ENCODE measurements at places on chromosomes 6 and 20.

DNA sequence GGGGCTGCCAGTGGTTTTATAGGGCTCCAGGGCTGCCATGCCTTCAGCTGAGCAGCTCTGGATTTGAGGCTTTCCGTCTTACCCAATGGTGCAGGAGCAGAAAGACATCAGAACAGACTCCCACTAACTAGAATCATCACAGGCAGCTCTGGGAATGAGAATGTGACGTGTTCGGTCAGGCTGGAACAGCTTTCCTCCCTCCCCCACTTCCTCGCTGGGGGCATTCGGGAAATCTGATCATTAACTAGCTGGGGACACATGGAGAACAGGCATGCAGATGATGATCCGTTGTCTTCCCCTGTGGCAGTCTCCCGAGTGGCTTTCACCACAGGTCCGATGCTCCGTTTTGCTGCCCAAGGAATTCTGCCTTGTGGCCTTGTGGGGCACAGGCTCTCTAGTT is 5.5 kb upstream of the MTG2 start:
- DNase-seq = no peak

DNA sequence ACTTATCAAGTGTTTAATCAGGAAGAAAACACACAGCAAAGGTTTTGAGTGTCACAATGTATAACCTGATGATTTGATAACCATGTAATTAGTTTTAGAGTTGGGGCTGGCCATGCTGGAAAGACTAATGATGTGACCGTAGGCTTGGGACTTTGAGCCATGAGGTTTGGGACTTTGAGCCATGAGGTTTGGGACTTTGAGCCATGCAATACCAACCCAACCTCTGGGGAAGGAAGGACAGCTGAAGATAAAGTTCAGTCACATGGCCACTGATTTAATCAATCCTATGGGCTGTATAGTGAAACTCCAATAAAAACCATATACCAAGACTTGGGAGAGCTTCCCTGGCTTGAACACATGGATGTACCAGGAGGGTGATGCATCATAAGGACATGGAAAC is 32.8 kb downstream of the SLC35B3 start:
- DNase-seq = no peak

- DNase-seq = no peak
Observed at GRCh38 chr6:971981-972640, 279.2 kb upstream of the EXOC2 start.

- DNase-seq = peak; percentile 15
Observed at GRCh38 chr6:117976030-117976651, 69.1 kb downstream of the SLC35F1 start.

DNA sequence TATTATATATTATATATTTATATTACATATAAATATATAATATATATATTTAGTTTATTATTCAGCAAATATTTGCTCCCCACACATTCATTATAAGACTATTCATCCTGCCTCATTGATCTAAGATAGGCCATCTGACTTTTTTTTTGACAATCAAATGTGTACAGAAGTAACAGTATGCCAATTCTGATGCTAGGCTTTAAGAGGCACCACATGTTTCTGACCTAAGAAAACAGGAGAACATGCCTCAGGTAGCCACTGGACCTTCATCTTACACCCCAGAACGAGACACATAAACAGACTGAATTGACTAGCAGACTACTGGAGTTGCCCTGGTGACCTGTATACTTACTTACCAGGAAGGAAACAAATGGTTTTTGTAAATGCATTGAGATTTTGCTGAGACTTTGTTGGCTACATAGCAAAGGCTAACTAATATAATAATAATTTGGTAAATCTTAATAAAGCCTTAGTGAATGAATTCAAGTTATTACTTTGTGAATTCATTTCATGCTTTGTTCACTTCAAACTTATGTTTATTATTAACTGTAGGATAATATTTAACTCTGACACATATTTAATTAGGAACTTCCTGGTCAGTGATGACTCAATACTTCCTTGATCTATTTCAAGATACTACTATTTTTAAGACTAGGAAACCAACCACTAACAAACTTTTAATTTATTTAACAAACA is 13.4 kb upstream of the MYO6 start:
- DNase-seq = no peak

GRCh38 chr6:2505624-2506023 is 245.1 kb downstream of the MYLK4 start:
- no peak for DNase-seq

DNA sequence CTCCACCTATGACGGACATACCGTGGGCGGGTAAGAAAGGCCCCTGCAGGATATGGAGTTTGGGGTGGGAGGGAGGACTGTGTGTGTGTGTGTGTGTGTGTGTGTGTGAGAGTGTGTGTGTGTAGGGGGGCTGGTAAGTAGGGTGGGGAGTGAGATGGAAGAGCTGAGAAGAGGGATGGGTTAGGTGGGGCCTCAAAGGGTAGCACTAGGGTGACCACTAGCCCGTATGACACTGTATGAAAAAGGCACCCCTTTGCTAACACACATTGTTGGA is 7.1 kb downstream of the DDR1 start:
- no peak for DNase-seq

DNA sequence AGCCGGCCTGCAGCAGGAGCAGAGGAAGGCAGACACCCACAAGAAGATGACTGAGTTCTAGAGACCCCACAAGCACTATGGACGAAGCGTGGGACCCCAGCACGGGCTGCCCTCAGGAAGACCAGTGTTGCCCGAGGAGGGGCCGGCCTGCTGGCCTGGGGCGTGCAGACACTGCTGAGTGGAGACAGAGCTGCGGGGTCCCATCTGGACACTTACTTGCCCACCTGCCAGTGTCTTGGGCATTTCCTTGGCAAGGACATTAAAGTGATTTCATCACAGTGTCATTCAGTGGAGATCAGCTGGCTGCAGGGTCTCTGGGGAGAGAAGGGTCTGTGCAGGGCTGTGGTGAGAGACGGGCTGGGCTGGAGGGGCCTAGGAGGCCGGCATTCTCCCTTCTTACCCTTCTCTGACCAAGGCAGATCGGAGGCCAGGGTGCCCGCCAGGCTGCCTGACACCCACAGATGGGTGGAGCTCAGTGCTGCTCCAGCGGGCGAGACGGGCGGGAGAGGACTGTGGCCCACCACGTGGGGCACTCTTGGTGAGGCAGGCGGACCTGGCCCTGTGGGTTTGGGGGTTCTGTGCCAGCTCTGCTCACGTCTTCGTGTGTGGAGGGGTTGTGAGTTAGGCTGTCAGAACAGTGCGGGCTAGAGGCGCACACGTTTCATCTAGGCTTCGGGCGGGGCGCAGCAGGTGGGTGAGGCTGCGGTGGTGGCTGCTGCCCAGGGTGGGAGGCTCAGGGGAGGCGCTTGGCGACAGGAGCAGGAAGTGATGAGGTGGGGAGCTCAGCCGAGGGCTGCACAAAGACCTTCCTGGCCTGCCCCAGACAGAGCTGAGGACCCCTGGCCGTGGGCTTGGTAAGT is at the start of gene LIME1:
Gene LIME1 (plus strand): TSS at position 806 of the 860 bp plus-strand sequence. CDS start 886 bp downstream, outside the sequence.
- peak; percentile 92 for DNase-seq

DNA sequence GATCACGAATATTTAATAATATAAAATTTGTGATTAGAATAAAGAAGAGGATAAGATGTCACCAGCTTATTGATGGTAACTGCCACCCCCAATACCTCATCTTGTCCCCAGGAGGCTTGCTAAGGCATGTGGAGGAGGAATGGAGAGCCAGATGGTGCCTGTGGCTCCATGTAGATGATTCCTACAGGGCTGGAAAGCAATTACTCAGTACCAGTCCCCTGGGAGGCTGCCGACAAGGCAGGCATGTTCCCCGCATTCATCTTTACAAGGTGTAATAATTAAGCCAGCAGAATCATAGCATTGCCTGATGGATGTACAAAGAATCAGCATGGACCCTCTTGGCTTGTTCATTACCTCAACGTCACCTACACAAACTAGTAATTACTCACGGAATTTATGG is 155.3 kb downstream of the PLCB1 start:
- no peak for DNase-seq

- DNase-seq = no peak
Observed at GRCh38 chr6:16199804-16200203, 38.6 kb upstream of the GMPR start.

DNA sequence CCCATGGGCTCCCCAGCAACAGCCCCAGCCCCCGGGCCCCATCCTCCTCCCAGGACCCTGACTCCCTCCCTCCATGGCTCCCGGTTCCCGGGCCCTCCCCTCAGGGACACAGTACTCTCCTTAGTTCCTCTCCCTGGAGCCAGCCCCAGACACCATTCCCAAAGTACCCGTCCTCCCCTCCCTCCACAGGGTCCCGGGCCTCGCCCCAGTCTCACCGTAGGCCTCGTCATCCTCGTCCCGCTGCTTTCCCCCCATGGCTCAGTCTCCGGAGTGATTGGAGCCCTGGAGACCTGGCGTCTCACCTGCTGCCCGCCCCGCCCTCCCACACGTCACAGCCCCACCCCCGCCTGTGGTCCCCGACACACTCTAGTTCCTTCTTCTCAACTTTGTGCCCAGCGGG is at the start of gene SLC44A4:
Gene SLC44A4 (minus strand): TSS at position 272 of the 400 bp plus-strand sequence. CDS start 17 bp downstream, at position 255.
- no peak for DNase-seq
